Substantia nigra (tissue), 51 donors: ENCODE measurements at places on chromosomes 4 and X.

DNA sequence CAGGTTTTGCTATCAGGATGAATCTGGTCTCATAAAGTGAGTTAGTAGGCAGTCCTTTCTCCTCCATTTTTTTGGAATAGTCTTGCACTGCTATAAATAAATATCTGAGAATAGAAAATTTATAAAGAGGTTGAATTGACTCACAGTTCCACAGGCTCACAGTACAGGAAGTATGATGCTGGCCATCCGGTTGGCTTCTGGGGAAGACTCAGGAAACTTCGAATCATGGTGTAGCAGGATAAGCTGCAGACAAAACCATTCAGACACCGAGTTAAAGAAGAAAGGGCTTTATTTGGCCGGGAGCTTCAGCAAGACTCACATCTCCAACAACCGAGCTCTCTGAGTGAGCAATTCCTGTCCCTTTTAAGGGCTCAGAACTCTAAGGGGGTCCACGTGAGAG is 348.2 kb downstream of the KCTD8 start:
- no peak for DNase-seq

DNA sequence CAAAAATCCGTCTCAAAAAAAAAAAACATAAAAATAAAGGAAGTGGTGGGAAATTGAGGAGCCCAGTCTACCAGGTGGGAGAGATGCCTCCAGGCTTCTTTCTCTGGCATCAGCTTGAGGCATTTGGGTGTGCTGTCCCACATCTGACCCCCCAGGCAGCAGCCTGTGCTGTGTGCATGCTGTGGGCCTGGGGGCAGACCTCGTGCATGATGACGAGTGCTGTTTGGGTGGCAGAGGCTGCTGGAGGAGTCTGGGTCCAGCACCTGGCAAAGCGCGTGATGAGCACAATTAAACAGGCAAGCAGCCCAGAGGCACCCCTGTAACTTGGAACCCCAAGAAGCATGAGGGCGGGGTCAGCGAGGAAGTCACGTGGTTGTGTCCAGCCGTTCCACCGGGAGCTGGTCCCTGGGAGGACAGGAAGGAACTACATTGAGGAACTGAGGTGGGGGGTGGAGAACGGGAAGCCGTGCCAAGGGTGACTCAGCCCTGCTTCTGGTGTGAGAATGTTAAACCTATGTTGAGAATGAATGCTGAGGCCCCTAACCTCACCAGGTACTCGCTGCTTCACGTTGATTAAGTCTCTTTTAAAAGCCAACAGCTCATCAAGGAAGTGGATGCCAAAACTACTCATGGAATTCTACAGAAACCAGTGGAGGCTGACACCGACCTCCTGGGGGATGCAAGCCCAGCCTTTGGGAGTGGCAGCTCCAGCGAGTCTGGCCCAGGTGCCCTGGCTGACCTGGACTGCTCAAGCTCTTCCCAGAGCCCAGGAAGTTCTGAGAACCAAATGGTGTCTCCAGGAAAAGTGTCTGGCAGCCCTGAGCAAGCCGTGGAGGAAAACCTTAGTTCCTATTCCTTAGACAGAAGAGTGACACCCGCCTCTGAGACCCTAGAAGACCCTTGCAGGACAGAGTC is 6.1 kb downstream of the TACC3 start:
- no peak for DNase-seq

DNA sequence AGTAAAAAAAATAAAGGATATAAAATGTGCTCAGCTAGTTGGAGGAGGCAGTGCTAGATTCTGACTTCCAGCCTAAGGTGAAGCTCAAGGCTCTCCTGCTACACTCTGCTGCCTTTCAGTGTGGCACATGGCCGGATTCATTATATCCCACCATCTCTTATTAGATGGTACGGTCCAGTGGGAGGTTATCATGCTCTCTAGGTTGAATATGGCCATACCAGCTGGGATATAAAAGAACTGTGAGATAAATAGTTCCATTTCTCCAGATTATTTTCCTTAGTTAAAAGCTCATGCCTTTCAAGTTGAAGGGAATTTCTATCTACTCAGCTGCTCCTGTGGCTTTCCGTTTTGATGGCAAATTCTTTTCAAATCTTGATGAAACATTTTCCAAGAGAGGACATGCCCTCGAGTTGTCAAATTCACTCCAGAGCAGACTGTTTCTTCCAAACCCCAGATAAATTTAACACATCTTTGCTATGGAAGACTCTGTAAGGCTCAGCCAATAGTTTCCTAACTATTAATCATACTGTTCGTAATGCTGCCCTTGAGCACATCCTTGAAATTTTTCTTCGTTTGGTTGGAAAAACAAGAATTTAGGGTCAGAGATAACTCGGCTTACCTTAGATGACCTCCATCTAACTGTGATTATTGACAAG is 2.2 kb upstream of the MGARP start:
- DNase-seq = no peak

GRCh38 chr4:26912069-26912468 is 51.4 kb downstream of the STIM2 start:
- no peak for DNase-seq

GRCh38 chr4:89586318-89586717 is 250.6 kb downstream of the SNCA start:
- DNase-seq = no peak

DNA sequence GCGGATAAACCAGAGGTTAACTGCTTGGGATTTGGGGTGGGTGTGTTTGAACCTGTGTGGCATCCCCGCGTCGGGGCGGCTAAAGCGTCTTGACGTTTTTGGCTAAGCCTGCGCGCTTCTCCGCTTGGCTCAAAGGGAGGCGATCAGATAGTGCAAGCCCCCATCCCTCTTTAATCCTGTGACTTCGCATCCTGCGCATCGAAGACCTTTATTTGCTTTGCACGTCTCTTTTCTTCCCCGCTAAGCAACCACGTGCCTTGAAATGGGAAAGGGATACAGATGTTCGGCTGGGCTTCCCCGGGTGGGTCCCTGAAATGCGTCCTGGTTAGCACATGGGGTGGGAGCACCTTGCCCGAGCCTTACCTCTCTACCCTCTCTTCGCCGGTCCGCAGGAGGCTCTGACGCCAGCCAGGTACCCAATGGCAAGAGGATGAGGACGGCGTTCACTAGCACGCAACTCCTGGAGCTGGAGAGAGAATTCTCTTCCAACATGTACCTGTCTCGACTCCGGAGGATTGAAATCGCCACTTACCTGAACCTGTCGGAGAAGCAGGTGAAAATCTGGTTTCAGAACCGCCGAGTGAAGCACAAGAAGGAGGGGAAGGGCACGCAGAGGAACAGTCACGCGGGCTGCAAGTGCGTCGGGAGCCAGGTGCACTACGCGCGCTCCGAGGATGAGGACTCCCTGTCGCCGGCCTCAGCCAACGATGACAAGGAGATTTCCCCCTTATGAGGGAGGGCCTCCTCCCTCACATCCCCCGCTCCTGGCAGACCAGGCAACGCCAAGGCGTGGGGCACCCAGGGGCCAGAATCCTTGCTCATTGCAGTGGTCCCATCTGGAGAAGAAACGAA is 1.5 kb downstream of the GSX2 start:
- no peak for DNase-seq

GRCh38 chrX:134202561-134202960 is 34.4 kb upstream of the CCDC160 start:
- DNase-seq = no peak
